ENCODE measurements at places on chromosomes 5 and 9.
A peak's percentile ranks its signal among the peaks of the same experiment; 100 is the strongest.

DNA sequence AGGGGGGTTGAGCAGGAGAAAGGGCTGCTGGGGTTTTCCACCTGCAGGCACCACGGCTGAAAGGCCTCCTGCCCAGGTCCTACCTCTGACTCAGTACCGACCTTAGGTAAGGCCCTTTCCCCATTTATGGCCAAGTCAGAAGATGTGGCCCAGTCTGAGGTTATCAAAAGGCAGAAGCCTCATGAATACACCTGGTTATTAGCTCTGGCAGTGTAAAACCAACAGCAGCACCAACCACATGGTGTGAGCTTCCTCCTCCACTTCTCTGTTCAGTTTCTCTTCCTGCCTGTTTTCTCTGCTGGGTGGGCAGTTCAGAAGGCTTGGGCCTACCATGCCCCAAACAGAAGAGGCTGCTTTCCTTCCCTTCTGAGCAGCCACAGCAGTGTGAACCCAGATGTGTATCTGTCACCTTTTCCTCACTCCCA is 86.9 kb downstream of the UGCG start:
- DNase-seq = no peak

GRCh38 chr5:120527251-120527650 is 63.2 kb downstream of the PRR16 start:
- no peak for DNase-seq

DNA sequence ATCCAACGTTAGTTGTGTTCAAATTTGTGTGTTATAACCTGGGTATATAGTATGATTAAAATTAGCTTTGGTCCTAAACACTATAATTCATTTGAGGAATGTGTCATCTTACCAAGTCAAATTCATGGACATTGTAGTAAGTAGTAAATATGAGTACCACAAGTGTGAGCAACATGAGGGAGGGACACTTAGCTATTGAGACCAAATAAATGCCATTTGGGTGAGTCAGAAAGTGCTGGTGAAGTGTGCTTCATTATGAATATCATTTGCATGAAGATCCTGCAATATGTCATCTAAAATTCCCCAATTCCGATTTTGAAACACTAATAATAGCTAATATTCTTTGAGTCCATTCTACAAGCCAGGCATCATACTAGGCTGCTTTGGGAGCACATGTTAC is 336.7 kb upstream of the KIF2A start:
- DNase-seq = peak; percentile 20

- no peak for DNase-seq
Measured at GRCh38 chr5:24624872-24625271, 19.9 kb downstream of the CDH10 start.

- no peak for DNase-seq
Measured at GRCh38 chr5:174832811-174833210, 108.4 kb downstream of the MSX2 start.

GRCh38 chr5:129459450-129459776 is 685 bp upstream of the ADAMTS19 start:
- no peak for DNase-seq

GRCh38 chr5:160542840-160543239 is 121.2 kb downstream of the PTTG1 start:
- DNase-seq = no peak

- no peak for DNase-seq
Measured at GRCh38 chr9:25658571-25658970, 19.7 kb downstream of the TUSC1 start.

Measured in mesenchymal stem cell (in vitro differentiated cells and primary cell).